AML-193 (cell line): ENCODE measurements at places on chromosomes 2 and 18.

DNA sequence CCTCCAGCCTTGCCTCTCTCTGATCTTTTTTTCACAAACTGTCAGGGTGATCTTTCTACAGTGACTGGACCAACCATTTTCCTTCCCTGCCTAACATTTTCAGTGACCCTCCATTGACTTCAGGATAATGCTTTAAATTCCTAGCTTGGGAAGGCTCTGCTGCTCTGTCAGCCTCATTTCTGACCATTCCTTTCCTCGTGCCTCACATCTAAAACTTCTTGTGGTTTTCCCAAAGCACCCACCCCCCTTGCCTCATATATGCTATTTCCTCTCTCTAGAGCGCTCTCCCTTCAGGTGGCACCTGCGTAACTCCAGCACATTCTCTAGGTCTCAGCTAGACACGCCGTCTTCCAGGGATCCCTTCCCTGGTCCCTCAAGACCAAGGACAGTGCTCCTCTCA lies 37.2 kb downstream of the DRC1 start:
- DNase-seq, result no peak

DNA sequence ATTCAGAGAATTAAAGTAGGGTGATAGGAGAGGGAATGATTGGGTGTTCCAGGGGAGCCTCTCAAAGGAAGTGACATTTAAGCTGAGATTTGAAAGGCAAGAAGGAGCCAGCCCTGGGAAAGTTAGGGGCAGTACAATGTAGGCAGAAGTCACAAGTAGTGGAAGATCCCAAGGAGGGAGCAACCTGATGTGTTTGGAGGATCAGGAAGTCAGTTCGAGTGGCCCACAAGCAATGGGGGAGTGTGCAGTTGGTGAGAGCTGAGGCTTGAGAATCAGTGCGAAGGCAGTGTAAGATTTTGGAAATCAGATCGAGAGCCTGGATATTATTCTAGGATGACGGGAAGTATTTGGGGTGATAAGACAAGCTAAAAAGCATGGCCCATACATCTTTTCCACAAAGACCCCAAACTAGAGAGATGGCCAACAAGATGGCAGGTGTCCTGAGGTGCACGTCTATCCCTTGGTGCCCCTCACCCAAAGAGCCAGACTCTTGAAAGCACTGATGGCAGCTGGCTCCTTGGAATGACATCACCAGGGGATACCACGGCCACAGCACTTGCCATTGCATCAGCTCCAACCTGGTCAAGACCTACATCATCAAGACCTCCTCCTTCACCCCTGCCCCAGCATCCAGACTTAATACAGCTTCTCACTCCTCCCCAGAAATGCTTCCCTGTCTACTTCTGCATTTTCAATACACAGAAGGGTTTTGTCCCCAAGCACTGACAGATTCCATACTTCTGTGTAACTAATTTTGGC lies 127.3 kb downstream of the BCL2 start:
- DNase-seq, result no peak

GRCh38 chr2:228654707-228655106 lies 473.2 kb upstream of the SPHKAP start:
- no peak for DNase-seq

DNA sequence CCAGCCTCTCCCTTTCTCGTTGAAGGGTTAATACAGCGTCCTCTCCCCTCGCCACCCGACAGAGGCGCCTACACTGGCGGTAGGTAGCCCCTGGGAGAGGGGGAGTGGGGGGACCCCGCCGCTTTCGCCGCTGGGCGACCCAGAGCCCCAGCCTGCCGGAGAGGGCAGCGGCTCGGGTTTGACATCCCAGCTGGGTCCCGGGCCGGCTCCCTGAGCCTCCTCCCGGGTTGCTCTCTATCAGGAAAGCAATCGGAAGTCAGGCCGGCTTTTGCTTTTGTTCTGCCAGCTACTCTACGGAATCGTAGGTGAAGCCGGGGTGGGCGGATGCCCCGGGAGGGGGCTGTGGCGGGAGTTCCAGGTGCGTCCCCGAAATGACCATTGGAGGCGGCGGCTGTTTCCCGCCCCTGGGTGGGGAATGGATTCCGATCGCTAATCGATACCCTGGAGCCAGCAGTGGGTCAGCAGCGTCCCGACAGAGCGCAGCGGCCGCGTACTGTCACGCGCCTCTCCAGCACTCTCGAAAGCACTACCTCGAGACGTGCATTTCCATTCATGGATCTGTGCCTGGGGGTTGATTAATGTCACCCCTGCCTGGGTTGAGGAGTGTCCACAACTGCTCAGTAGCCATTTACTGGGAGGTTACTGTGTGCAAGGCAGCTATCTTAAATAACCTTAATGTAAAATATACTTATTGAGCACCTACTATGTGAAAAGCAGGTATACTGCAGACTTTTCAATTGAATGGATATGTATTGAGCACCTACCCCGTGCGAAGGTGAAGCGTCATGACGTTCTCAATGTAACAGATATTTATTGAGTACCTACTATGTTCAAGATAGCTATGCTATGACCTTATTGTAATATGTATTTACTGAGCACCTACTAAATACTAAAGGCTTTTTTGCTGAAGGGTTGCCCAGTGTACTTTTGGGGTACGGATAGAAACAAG lies 1.1 kb downstream of the MAPK4 start:
- DNase-seq, result no peak

DNA sequence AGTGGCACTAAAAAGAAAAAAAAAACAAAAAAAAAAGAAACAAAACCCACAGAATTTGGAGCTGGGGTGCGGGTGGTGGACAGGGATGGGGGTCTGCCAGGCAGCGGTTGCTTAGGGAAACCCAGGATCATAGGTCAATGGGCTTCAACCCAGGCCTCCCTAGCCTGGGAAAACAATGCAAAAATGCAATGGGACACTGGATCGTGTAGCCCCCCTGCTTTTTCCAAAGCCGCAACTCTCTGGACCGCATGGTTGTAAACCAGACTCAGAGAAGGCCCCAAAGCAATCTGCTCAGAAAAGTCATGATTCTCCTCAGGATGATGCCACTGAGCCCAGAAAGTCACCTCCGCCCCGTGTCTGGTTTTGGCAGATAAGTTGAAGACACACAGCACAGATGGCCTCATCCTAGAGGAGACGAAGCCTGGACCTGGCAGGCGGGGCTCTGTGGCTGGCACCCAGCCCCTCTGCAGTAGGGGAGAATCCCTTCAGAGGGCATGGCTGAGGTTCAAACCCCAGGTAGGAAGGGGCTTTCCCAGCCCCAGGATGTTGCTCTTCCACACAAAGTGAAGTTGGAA lies 5.1 kb downstream of the DLX2 start:
- no peak for DNase-seq

DNA sequence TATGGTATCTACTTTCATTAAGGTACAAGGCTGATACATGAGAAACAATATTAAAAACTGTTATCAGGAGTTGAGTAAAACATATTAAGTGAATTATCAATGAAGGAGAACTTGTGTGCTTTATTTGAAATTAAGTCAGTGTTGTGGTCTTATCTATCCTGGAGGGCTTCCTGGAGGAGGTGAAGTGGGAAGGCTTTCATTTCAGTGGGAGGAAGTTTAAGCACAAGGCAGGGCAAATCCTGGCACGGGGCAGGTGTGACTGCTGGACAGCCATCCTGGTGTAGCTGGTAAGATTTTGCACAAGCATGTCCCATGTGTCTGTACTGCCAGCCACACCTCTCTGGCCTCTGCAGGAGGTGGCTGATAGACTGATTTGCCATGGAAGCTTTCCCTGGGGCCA lies 159.7 kb upstream of the SKOR2 start:
- DNase-seq, result no peak

DNA sequence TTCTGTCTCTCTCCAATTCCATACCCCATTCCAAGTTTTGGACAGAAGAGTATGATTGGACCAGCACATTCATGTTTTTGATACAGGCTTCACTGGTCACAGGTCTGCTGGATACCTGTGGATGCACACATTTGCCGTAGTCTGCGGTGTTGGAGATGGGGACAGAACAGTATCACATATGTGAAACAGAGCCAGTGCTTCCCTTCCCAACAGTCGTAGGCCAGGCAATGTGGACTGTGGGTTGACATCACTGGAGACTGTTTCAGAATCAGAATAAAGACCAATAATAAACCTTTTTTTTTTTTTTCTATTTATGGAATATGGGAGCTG lies 18.7 kb downstream of the ACSL3 start:
- DNase-seq, result no peak

DNA sequence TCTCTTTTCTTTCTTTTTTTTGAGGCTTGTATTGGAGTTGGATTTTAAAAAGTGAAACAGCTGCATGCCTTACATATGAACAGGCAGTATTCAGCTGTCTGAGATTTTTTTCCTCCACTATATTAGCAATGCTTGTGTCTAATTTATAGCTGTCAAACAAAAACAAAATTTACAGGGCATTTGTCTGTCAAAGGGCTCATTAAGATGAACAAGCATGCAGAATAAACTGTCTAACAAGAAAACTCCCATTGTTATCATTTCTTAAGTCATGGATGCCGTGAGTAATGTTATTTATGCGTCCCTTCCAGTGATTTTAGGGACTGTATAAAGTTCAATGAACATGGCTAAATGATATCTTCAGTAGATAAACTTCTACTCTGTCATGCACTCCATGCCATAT lies 674.7 kb downstream of the PLCL1 start:
- DNase-seq, result no peak

- peak; percentile 43 for DNase-seq
Measured at GRCh38 chr18:75727456-75727855, 300.0 kb upstream of the SMIM21 start.

DNA sequence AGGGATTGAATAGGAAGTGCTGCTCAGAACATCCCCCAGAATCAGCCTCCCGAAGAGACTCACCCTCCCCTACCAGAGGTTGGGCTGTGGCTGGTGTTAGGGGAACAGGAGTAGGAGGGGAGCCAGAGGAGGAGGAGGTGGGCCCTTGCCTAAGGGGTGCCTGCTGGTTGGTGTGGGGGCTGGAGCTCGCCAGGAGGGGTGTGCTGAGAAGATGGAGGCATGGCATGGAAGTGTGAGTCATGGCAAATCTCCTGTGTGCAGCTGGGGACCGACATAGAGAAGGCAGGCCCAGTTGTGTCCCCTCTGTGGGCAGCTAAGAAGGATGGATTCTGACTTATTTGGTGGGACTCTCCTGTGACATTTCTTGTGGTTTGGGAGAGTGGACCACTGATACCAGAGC lies 73.7 kb downstream of the DGKD start:
- no peak for DNase-seq

DNA sequence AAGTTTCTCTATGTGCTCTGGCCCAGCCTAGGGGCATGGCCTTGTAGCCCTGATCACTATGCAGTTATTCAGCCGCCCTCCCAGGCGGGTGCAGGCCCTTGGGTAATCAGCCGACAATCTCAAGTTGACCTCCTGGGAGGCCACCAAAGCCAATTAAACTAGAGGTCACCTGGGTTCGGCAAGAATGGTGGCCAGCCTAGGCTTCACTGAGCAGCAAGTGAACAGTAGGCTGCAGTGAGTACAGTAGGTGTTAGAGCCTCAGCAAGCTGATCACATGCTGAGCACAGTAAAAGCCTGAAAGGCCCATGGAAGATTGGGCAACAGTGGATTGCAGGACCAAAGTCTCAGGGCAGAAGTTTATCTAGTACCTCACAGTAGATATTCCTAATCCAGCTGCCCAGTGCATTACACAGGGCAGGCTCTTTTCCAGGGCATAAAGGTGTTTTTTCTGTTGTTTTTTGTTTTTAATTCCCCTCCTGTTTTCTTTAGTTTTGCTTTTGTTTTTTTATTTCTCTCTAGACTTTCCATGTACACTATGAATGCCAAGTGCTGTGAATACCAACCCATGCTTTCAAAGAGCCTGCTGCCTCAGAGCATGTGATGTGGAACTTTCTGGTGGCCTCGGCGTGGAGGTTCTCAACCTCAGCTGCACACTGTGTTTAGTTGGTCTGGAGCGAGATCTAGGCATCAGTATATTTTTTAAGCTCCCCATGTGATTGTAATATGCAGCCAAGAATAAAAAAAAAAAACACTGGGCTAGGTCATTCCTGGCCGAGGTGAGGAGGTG lies 55.9 kb upstream of the ATL2 start:
- DNase-seq, result no peak

DNA sequence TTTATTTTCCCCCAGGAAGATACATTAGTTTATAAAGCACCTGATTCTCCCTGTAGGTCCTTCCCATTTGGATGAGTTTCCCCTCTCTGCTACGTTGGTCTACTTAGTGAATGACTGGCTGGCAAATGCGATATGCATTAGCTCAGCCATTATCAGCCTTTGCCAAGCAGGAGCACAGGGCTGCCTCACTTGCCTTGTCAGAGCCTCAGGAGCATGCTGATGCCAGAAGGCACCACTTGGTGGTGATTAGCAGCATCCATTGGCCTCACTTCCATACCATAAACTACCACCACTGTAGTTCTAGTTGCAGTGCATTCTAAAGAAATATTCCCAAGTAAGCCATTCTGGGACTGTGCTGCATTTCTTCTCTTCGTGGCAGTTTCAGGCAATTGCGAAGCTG lies 442.8 kb upstream of the CHST9 start:
- no peak for DNase-seq

- DNase-seq, result no peak
Measured at GRCh38 chr2:105671156-105671555, 73.6 kb upstream of the NCK2 start.

DNA sequence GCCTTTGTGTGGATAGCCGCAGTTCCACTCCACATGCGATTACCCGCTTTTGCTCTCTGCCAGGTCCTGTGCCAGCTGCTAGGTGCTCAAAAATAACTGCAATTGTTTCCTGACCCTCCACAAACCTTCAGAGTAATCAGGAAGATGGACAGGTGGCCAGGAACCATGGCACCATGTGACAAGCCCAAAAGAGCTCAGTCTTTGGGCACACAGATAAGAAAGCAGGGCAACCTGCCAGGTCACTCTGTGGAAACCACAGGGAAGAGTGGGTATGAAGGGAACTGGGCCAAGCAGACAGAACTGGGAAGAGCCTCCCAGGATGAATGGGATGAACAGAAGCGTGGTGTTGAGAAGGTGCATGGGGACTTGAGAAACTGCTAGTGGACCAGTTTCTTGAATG lies 79.4 kb upstream of the AGAP1 start:
- DNase-seq, result no peak
